AG10803 (cell line): ENCODE measurements at places on chromosomes 1 and 21.

GRCh38 chr1:41428738-41429640, 55.5 kb downstream of the EDN2 start:
- no peak for DNase-seq

- no peak for DNase-seq
These were observed 3.7 kb downstream of the OR10J1 start for GRCh38 chr1:159443066-159443750.

DNA sequence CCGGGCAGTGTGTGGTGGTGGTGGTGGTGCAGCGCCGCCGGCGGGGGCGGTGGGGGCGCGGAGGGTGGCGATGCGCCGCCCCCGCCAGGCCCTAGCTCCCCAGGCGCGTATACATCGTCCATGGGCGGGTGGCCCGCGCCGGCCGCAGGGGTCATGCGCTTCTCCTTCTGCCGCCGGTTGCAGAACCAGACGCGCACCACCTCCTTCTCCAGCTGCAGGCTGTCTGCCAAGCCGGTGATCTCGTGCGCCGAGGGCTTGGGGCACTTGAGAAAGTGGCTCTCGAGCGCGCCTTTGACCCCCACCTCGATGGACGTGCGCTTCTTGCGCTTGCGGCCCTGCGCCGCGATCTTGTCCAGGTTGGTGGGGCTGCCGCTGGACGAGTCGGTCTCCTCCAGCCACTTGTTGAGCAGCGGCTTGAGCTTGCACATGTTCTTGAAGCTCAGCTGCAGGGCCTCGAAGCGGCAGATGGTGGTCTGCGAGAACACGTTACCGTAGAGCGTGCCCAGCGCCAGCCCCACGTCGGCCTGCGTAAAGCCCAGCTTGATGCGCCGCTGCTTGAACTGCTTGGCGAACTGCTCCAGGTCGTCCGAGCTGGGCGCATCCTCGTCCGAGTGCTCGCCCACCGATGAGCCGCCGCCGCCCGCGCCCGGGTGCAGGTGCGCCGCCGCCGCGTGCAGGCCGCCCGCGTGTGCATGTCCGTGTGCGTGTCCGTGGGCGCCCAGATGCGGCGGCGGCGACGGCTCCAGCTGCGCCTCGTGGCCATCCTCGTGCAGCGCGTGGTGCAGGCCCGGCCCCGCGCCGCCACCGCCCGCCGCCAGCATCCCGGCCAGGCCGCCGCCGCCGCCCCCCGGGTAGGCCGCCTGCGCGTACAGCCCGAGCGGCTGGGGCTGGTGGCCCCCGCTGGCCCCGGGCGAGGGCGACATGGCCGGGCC, 926 bp downstream of the POU3F1 start:
- no peak for DNase-seq

GRCh38 chr1:236039740-236040685, 24.9 kb downstream of the NID1 start:
- DNase-seq, result peak; percentile 57

GRCh38 chr1:14677292-14677971, 78.9 kb downstream of the KAZN start:
- DNase-seq, result no peak

- DNase-seq, result no peak
These were observed 1.9 kb downstream of the TNFAIP8L2 start for GRCh38 chr1:151158326-151158725.

DNA sequence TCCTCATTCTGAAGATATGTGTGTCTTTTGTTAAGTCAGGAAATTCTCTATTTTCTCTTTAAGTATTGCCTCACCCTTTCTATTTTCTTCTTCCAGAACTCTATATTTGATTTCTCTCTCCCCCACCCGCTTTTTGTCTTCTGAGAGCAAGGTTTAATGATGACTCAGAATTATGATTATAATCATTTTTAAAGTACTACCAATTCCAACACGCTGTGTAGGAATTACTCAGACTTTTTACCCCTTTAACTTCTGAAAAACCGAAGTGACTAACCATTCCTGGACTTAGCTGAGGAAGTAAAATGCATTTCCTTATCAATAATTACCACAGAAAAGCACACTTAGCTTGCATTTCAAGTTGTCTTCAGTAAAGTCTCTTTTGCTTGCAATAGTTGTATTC, 20.8 kb upstream of the SCYL3 start:
- peak; percentile 11 for DNase-seq

DNA sequence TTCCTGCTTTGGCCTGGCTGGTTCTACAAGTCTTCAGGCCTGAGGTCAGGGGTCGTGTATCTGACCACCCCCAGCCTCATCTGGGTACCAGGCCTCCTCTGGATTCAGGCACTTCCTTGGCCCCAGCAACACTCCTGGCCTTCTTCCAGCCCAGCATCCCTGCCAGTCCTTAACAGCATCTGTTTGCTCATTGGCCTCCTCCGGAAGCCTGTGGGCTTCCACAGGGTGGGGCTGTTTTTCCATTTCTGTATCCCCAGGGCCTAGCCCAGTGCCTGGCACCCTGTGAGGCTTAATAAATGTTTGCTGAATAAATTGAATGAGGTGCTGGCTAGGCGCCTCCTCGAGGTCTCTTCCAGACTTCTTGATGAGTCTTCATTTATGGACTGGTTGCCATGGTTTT, 21.5 kb upstream of the GPR37L1 start:
- no peak for DNase-seq

- DNase-seq, result no peak
These were observed 30.2 kb upstream of the IL20 start for GRCh38 chr1:206835186-206835585.

GRCh38 chr1:16920951-16921350, 780 bp upstream of the CROCC start:
- no peak for DNase-seq

GRCh38 chr1:103337779-103338178, 187.7 kb upstream of the RNPC3 start:
- DNase-seq, result no peak
